HT1080 (cell line): ENCODE measurements at places on chromosomes 2 and 18. TPM values are rescaled to one million over a fixed set of nuclear protein-coding genes. Genes with fewer than 3 reads are reported as not detected.

DNA sequence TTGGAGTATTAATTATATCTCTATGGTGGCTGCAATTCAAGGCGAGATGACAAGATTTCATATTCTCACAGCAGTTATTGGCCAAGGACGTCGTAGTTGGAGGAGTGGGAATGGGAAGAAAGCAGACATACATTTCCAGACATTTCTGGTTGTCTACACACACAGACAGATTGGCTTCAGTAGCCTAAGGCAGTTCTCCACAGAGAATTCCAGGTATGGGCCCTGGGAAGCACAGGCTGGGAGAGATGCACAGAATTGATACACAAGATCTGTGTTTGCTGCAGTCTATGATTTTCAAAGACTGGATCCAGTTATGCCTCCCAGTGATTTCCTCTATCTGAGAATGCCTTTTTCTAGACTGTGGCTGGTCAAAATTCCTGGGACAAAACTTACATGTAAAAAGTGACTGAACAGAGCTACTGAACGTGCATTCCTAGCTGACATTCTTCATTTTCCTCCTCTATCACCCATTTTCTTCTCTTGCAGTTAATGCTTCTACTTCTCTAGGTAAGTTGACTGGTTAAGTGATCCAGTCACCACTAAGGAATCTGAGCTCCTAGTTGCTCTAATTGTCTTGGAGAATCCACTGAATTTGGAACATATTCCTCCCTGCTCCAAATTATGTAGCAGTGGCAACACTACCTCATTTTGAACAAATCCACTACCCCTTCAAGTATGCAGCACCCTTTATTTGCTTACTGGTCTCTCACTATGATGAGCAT lies 386.7 kb upstream of the CDH7 start:
- no peak for DNase-seq

GRCh38 chr2:121736140-121736461 lies 574 bp downstream of the NIFK start:
- no peak for DNase-seq

GRCh38 chr18:13014232-13014631 lies 23.1 kb downstream of the CEP192 start:
- DNase-seq, result no peak

DNA sequence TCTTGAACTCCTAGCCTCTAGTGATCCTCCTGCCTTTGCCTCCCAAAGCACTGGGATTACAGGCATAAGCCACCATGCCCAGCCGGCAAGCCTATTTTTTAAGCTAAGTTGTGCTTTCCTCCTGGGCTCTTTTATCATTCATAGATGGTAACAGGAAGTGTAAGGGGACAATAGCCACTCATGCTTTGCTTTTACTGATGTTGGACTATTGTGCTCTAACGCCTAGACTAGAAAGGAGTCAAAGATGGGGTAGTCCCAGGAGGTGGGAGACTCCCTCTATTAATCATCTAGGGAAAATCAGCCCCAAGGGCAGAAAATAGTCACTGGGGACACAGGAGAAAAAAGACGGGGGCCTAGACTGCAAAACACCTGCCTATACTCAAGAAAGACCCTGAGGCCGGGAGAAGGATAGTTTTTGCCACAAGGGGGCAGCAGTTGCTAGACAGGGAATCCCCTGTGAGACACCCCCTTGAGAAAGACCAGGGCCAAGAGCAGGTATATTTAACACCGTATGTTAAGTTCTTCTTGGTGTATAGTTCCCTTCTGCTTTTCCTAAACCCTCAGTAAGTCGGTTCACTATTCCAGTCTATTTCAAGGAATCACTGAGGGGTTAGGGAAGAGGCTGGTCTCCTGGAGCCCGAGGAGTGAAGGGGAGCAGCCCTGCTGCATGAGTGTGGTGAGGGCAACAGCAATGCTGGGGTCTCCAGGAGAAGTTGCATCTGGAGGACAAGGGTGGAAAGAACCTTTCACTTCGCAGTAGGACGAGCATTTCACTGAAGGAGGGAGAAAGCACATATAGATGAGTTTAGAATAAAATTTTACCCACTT lies 2.1 kb upstream of the CXCR1 start:
- DNase-seq, result peak; percentile 26

DNA sequence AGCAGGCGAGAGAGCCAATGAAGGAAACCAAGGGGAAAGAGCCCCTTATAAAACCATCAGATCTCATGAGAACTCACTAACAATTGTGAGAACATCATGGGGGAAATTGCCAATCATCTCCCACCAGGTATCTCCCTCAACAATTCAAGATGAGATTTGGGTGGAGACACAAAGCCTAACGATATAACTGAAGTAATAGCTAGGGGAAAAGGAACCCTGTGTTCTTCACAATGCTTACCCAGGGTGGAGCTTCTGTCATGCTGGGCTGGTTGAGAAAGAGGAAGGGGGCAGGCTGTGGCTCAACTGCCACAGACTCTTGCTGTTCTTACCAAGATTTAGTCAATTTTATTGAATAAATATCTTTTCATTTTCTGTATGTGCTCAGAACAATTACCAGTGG lies 392.1 kb upstream of the HS6ST1 start:
- no peak for DNase-seq

DNA sequence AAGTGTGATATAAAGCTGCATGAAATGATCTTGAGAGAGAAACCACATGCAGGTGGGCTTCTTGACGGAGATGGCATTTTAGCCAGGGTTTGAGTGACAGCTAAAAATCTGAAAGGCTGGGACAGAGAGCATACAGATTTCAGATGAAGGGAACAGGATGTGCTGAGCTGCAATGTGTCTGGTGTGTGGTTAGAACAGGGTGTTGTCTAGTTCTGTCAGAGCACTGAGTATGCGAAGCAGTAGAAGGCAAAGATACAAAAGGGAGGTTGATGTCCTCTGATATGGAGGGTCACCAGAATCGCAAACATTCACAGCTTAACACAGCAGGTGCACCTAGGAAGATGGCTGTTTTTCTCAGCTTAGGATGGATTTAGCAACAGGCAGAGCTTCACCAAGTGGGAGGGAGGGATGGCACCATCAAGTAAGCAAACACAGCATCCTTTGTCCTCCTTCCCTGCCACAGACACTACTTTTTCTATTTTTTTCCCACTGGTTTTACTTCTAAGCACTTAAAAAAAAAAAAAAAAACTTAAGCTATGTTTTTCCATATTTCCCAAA lies 182.5 kb downstream of the TMX3 start:
- DNase-seq, result no peak

The FEV gene
- not detected in 2 replicates for total RNA-seq

The GCG gene
- 0.16 TPM in 1 of 2 replicates, not detected in the other for total RNA-seq

The SKOR2 gene
- not detected in 2 replicates for total RNA-seq
